ENCODE measurements at places on chromosomes 1 and 21.

DNA sequence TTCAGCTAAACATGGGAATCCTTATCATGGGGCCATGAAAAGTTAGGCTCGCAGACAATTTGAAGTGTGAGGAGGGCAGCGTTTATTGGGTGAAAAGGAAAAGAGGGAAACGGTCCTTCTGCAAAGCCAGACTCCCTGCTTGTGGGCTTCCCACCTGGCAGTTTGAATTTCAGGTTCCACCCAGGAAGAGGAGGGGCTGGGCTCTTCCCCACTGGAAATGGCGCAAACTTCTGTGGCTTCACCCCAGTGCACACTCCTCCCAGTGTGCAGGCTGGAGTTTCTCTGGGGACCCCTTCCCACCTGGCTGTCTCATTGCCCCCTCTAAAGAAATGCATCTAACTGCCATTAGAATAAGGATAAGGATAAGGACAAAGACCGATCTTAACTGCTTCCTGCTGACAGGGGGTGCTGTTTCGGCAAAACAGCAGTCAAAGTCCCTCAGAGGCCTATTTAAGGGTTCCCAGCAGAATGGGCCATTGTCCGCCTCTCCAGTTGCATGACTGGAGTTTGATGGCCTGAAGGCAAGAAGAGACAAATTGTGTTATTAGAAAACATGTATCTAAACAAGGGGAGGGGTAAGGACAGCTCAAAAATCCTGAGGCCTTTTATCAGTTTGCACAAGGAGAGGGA is 20.4 kb downstream of the AIM2 start:
- DNase-seq = no peak

GRCh38 chr1:201640624-201641023 is 101.7 kb downstream of the NAV1 start:
- DNase-seq = peak; percentile 68

- DNase-seq = no peak
These were observed 701.8 kb upstream of the CXADR start for GRCh38 chr21:16811011-16811410.

GRCh38 chr1:163604896-163605295 is 283.1 kb downstream of the NUF2 start:
- no peak for DNase-seq

DNA sequence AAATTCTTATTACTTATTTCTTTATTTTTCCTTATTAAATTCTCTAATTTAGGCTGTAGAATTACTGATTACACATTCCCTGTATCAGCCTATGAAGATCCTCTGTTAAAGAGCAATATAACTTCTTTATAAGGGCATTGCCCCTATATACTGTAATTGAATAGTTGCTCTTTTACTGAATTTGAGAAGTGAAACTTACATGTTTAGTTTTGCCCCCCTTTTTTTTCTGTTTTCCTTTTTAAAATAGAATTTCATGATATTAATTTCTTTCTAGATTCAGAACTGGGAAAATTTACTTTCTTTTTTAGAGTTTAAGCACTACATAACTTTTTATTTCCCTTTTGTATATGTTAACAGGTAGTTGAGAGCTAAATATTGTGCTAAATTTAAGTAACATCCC is 29.5 kb upstream of the PGM1 start:
- no peak for DNase-seq

GRCh38 chr1:192527950-192528349 is 47.6 kb upstream of the RGS1 start:
- DNase-seq = no peak

- DNase-seq = no peak
These were observed 704.4 kb upstream of the NEGR1 start for GRCh38 chr1:72986591-72987290.

GRCh38 chr21:14771593-14771992 is 225.5 kb upstream of the SAMSN1 start:
- no peak for DNase-seq

DNA sequence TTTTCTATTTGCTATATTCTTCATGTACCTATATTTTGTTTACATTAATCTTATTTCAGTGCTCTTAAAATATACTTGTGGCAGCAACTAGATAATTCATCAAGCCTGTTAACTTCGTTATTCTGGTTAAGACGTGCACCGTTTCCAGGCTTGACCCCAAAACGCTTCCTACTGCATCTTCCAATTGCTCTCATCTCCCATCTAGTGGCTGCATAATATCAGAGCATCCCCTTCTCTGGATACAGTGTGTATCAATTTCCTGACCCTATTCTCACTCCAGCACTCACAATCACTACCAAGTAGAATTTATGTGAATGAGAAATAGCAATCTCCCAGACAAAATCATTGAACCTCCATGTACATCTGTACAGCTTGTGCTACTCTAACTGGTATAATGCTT is 1280.3 kb upstream of the B3GALT2 start:
- peak; percentile 34 for DNase-seq

DNA sequence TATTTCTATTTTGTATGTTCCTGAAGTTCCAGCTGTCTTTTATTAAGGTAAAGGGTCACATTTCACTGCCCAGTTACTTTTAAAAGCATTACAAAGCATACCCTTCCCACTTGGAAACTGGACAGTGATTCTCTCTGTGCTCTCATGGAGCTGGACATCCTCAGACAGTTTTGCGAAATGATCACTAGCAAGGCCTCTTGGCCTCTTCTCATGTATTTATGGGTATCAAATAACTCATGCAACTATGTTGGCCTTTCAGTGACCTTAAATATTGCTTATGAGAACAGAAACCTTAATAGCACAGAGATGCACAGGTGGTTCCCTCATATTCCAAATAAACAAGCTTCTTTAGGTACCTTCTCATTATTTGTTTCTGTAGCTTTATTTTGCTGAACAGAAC is 7.9 kb upstream of the AMPD1 start:
- DNase-seq = no peak

GRCh38 chr1:183694755-183695154 is 41.6 kb upstream of the APOBEC4 start:
- no peak for DNase-seq

DNA sequence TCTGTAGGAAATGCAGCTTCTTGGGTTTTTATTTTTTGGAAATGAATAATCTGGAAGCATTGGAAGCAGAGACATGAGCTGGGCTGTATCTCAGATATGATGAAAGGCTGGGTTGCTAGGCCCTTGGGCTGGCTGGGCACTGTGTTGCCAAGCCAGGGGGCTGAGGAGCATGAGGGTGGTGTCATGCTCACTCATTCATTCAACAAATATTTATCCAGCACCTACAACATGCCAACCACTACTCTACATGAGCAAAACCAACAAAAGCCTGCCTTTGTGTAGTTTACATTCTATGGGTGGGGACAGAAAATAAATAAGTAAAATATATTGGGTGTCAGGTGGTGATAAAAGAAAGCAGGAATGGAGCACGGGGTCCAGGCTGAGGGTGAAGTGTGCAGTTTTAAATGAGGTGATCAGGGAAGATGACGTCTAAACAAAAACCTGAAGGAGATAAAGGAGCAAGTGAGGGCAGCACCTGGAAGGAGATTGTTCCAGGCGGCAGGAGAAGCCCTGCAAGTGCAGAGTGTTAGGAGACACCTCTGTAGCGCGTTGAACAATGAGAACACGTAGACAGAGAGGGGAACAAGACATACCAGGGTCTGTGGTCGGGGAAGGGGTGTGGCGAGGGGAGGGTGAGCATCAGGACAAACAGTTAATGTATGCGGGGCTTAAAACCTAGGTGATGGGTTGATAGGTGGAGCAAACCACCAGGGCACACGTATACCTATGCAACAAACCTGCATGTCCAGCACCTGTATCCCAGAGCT is 10.9 kb downstream of the TAGLN2 start:
- DNase-seq = no peak

DNA sequence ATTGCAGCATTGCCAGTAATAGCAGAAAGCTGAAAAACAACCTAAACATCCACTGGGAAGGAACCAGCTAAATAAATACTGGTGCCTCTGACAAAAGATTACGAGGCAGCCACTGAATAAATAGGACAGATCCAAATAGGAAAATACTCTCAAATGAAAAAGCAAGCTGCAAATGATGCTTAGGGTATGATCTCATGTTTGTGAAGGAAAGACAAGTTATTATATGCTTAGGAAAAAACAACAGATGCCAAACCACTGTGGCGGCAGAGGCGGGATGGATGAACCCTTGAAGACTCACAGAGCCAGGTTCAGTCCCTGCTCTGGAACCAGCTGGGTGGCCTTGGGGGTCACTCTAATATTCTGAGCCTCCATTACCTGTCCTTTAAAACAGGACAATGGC is 41.6 kb downstream of the MATN1 start:
- no peak for DNase-seq

DNA sequence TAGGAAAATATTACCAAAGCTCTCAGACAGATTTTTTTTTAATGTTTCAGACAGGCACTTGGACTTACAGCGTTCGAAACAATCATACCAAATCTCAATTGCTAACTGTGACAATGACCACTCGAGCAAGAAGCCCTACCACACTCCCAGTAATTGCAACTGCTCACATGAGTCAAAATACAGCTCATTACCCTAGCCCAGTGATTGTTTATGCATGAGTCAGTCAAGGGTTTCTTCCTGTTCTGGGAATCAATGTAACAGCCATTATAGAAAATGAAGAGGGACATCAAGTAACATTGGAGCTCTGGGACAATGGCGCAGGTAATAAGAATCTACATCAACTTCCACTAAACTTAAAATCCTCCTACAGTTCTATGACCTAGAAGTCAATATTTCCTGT is 56.1 kb upstream of the SH3GLB1 start:
- peak; percentile 61 for DNase-seq

GRCh38 chr1:72489801-72490200 is 207.5 kb upstream of the NEGR1 start:
- no peak for DNase-seq

DNA sequence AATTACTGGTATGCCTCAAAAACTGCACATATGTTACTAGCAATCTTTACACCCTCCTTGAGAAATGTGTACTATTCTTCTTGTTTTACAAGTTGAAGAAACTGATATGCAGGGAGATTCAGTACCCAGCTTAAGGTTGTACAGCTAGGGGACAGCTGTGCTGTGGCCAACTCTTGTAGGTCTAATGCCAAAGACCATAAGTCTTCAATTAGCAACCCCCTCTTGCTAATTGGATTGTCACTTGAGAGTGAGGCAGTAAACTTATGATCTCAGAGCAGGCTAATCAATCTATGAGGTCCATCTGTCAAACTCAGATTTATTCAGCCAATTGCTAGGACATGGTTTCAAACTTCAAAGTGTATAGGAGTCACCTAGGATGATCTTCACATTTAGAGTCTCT is 492.0 kb upstream of the USP24 start:
- no peak for DNase-seq
